AG04449 (cell line): ENCODE measurements at places on chromosomes 6 and 20.

- DNase-seq = no peak
Measured at GRCh38 chr20:17380801-17381200, 150.4 kb downstream of the BFSP1 start.

DNA sequence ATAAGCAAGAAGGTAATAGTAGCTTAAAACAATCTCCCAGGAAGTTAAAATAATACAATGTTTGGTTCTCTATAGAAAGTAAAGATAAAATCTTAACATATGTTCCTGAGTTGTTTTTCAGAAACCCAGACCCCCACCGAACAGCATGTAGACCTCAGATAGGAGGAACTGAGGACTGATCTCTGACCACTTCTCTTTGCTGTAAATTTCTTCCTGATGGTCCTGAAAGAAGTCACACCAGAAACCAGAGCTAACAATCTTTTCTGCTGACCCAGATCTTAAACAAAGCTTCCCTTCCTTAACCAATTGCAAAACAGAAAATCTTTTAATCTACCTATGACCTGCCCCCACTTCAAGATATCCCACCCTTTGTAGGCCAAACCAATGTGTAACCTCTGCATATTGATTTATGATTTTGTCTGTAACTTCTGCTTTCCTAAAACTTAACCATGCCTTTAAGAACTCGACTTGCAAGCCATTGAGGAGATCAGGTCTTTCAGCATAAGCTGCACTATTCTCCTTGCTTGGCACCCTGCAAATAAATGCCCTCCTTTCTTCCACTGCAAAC is 21.9 kb upstream of the BEND6 start:
- DNase-seq = no peak

GRCh38 chr20:56411759-56412472 is at the start of gene CASS4:
Gene CASS4, plus strand, starts transcription at chr20:56412260. Its CDS starts 199 bp downstream, at chr20:56412459.
- peak; percentile 70 for DNase-seq

GRCh38 chr20:53444401-53445149 is 149.1 kb downstream of the ZNF217 start:
- no peak for DNase-seq

DNA sequence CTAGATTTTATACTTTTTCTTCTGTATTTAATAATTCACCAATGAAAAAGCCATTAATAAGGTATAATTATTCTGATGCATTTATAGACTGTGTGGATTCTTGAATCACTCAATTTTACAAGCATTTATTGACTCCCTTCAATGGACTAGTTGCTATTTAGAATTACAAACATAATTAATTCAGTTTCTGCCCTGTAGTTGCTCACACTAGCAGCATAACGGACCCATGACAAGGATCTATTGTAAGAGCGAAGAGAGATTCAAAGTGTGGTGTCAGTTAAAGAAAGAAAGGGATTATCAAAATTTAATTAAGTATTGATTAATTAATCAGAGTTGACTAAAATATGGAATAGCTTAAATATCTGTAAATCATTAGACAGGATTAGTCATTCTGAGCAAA is 602.6 kb upstream of the PTCHD4 start:
- no peak for DNase-seq

DNA sequence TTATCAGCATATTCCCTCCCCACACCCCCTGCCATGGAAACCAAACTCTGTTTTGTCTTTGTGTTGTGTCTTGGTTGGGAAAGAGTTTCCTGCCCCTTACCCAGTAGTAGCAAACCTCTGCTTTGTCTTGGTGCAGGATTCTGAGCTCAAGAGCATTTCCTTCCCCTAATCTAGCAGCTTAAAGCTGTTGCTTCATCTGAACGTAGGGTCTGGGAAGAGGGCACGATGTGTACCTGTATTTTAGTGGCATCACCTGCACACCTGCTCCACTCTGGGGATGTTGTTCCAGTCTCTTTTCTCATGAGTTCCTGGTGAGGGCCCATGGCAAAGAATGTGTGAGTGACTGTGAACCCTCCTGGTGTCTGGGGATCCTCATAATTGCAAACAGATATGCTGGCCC is 164.7 kb downstream of the SCP2D1 start:
- DNase-seq = no peak

DNA sequence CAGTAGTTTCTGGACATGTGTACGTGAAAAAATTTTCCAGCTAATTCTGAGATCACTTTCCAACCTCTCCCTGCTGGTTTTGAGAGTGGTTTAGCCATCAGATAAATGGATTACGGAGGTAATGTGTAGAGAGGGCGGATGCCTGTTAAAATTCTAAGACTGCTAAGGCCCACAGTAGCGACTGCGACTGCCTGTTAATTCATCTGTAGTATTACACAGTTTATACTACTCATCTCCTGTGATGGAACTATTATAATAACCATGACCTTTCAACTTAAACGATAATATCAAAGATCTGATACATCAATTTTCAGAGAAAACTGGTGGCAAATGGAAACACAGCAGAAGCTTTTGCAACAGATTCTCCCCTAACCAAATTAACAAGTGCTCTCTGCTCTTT is 102.3 kb downstream of the IRF4 start:
- DNase-seq = no peak

- no peak for DNase-seq
Measured at GRCh38 chr6:15763837-15764236, 101.0 kb upstream of the DTNBP1 start.

DNA sequence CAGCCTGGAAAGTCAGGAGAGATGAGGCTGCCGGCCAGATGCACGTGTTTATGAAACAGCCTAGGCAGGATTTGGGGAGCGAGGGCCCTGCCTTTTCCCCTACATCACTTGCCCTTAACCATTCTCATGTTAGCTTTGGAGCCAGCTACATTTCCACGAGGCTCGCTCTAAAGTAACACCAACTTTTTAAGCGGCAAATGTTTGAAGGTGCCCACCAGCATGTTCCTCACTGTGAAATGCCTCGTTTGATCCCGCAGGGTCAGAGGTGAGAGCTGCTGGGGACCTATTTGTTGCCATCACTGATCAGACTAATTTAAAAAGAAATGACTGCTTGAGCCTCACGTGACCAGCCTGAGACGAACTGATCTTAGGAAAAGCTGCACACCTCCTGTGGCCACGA is 51.6 kb upstream of the DACT2 start:
- DNase-seq = no peak

DNA sequence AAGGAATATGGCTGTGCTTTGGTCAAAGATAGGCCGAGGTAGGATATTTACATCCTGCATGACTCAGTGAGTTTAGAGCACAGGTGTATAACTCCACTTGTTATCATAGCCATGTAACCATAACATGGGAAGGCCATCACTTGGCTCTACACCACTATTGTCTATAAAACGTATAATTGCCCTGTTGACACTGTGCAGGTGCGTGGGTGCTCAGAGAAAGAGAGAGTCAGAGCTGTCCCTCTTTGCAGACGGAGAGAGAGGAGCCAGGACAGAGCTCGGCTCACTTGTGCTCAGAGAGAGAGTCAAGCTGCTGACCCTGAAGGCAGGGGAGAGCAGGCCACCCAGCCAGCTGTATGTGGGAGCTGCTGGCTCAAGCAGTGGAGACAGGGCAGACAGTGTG is 46.0 kb downstream of the OR2B6 start:
- no peak for DNase-seq

GRCh38 chr20:61909821-61910220 is 155.9 kb downstream of the TAF4 start:
- no peak for DNase-seq

DNA sequence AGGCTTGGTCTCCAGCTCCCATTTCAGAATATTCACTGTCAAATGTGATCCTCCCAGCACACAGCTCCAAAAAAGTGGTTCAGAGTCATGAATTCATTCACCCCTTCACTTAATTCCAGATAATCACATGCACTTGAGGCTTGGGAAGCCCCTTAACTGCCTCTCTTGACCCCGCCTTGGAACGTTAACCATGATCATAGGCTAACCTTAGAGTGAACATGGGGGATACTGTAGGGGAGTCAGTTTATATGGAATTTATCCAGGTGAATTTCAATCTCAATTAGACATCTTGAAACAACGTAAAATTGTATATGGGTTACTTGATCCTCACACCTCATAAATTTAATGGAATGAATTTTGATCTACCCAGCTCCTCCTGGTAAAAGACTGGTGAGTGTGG is 346.8 kb upstream of the ARID1B start:
- no peak for DNase-seq

- DNase-seq = no peak
Measured at GRCh38 chr6:1182722-1183521, 129.0 kb upstream of the FOXQ1 start.

GRCh38 chr20:16615199-16615598 is 42.0 kb upstream of the KIF16B start:
- DNase-seq = peak; percentile 59

GRCh38 chr20:20014659-20015058 is 2.5 kb upstream of the NAA20 start:
- no peak for DNase-seq

- no peak for DNase-seq
Measured at GRCh38 chr6:12586721-12587480, 129.7 kb upstream of the PHACTR1 start.

DNA sequence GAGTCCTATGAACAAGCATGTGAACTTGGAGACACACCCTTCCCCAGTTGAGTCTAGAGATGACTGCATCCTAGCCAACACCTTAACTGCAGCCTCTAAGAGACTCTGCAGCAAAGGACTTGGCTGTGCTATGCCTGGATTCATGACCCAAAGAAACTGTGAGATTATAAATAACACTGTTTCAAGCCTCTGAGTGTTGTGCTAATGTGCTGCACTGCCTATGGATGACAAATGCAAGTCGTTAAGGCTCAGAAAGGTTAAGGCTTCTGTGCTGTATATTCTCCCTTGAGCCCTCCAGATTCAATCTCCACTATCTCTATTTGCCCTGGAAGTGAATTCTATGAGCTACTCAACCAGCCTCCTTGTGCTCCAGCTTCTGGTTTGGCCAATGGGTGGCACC is 116.5 kb upstream of the CBLN4 start:
- DNase-seq = no peak

DNA sequence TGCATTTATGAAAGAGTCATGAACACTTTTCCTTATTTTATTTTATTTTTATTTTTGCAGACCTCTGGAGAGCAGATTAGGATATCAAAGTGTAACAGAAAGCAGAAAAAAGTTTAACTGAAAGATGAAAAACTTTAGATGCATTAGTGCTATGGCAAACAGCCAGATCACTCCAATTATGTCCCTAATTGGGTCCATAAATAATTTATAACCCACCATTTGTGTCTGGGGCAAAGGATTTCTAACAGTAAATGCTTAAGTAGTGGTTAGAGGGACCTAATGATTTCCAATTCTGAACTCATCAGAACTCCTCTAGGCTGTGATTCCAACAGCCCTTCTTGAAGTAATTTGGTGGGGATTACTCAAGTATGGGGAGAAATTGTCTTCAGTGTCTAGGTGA is 93.7 kb upstream of the PROKR2 start:
- DNase-seq = no peak

DNA sequence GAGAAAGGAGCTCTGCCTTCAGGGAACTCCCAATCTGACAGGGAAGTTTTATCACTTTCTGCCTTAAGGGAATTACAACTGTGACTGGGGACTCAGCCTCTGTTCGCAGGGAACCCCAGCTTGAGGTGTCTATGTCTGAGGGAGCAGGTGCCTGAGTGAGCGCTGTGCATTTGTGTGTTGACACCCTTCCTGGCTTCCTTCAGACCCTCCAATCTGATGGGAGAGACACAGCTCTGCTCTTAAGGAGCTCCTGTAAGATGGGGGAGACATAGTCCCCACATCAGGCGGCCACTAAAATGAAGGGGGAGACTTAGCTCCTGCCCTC is 62.3 kb downstream of the MRPL14 start:
- no peak for DNase-seq

DNA sequence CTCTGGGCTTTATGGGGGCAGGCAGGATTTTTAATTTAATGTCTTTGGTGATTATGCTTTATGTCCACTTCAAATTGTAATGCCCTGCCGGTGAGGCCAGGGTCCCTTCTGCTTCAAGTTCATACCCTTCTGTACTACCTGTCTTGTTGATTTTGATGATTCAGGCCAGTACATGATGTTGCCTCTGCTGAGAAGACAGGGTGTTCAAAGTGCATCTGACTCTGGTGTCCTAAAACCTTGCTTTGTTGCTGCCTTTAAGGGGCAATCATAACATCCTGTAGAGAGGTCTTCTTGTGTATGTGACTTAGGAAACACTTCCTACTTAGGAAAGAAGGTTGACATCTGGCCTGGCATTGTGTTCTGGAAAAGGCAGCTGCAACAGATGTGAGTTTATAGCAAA is 113.2 kb downstream of the TMEM170B start:
- DNase-seq = no peak

DNA sequence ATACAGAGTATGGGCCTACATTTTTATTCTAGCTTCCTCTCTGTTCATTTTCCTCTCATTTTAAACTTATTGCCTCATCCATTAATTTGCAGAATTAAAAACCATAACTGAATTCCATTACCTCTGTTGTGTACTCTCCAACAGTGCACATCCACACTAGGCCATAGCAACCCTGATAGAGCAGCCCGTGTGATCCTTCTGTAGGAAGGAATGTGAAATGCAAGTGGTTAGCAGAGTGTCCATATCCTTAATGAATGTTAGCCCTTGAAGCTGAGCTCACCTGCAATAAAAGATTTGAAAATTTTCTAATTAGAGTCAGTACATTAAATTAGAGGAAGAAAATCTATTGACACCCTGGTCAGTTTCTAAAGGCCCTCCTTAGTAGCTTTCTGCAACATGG is 6.5 kb upstream of the GRIK2 start:
- DNase-seq = no peak
